ENCODE measurements at places on chromosomes 6 and 20. TPM values are rescaled to one million over a fixed set of nuclear protein-coding genes. Genes with fewer than 3 reads are reported as not detected.

DNA sequence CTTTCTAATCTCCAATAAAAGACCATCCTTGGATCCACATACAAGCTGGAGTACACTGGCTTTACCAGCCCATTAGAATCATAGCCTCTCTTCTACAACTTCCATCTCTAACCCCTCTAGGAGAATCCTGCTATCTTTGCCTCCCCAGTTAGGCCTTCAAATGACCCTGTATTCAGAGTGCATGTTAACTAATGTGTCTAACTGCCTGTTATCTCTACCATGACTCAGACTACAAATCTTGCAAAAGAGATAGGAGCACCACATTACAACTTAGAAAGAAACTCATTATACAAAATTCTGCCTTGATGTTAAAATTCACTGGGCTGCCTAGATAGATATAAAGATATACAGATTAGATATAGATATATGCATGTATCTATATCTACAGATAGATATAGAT, 28.2 kb downstream of the GPR63 start:
- H3K4me1 ChIP-seq = no peaks in the 10 kb centered on the region
- DNase-seq = no peak
- H3K4me3 ChIP-seq = no peak overlapping the region
- no peaks in the 10 kb centered on the region for H3K36me3 ChIP-seq

- H3K27ac ChIP-seq = no peak overlapping the region
- peaks cover 27% of the 10 kb centered on the region for H3K4me1 ChIP-seq
- peaks cover 43% of the 10 kb centered on the region for H3K27me3 ChIP-seq
- DNase-seq = no peak
These were observed 295.7 kb downstream of the PHACTR1 start for GRCh38 chr6:13012296-13012695.

GRCh38 chr20:37090407-37090806, 5.4 kb downstream of the RBL1 start:
- no peak for DNase-seq
- H3K4me1 ChIP-seq = peaks cover 12% of the 10 kb centered on the region
- H3K27me3 ChIP-seq = no peaks in the 10 kb centered on the region

- no peaks in the 10 kb centered on the region for H3K27me3 ChIP-seq
- H3K4me3 ChIP-seq = no peak overlapping the region
- no peak for DNase-seq
- H3K4me1 ChIP-seq = no peaks in the 10 kb centered on the region
These were observed 34.8 kb upstream of the SIRPA start for GRCh38 chr20:1860446-1860845.

The ZNF831 gene
- total RNA-seq = 1.8 TPM

GRCh38 chr6:23368557-23368956, 757.5 kb upstream of the NRSN1 start:
- H3K36me3 ChIP-seq = no peaks in the 10 kb centered on the region
- H3K27ac ChIP-seq = no peak overlapping the region
- no peaks in the 10 kb centered on the region for H3K4me1 ChIP-seq
- DNase-seq = no peak

DNA sequence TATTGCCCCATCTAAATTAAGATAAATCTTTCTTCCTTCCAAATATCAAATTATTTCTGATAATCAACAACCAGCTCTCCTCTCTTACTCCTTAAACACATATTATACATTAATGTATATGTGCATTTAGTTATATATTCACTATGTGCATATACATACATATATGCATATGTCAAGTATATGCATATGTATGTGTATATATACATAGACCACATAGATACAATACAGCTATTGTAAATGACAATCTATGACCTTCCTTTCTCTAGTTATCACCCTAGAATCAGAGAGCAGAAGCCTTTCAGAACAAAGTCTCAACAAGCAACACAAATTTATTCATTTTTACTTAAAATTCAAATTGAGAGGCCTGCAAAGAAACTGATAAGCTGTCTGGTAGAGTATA, 241.1 kb upstream of the THEMIS start:
- no peaks in the 10 kb centered on the region for H3K4me1 ChIP-seq
- no peak for DNase-seq
- no peaks in the 10 kb centered on the region for H3K36me3 ChIP-seq
- no peak overlapping the region for H3K4me3 ChIP-seq
- H3K27ac ChIP-seq = no peak overlapping the region

- no peaks in the 10 kb centered on the region for H3K27me3 ChIP-seq
- no peaks in the 10 kb centered on the region for H3K36me3 ChIP-seq
- DNase-seq = no peak
- H3K4me3 ChIP-seq = no peak overlapping the region
- no peak overlapping the region for H3K27ac ChIP-seq
- peaks cover 6% of the 10 kb centered on the region for H3K4me1 ChIP-seq
These were observed 177.5 kb downstream of the CDC5L start for GRCh38 chr6:44564906-44565524.

The CST4 gene
- total RNA-seq = not detected

- DNase-seq = no peak
- no peaks in the 10 kb centered on the region for H3K27me3 ChIP-seq
- no peaks in the 10 kb centered on the region for H3K4me1 ChIP-seq
- H3K4me3 ChIP-seq = no peak overlapping the region
- H3K27ac ChIP-seq = no peak overlapping the region
These were observed 85.4 kb upstream of the HCRTR2 start for GRCh38 chr6:55088902-55089301.

DNA sequence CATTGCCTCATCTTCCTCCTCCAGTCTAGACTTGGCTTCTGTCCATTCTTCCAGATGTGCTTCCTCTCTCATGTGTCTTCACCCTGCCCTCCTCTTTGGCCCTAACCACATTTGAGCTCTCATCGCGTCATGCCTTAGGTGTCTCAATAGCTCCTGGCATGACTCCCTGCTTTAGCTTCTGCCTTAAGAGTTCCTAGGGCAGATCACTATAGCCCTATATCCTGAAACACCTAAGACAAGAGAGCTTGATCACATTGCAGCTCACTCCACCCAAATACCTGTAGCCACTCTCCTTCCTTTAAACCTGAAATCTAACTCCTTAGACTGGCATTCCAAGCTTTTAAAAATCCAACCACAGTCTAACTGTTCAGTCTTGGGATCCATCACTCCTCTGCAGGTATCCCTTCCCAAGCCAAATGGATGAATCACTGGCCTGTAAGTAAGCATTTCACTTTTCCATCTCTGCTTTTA, 69.0 kb upstream of the STXBP5 start:
- no peaks in the 10 kb centered on the region for H3K4me1 ChIP-seq
- DNase-seq = no peak
- H3K27ac ChIP-seq = no peak overlapping the region

The DLK2 gene
- total RNA-seq = not detected

- peak overlapping the region; percentile 56 for H3K27ac ChIP-seq
- DNase-seq = no peak
- H3K4me3 ChIP-seq = no peak overlapping the region
These were observed 3.2 kb upstream of the IFNGR1 start for GRCh38 chr6:137222381-137222780.

DNA sequence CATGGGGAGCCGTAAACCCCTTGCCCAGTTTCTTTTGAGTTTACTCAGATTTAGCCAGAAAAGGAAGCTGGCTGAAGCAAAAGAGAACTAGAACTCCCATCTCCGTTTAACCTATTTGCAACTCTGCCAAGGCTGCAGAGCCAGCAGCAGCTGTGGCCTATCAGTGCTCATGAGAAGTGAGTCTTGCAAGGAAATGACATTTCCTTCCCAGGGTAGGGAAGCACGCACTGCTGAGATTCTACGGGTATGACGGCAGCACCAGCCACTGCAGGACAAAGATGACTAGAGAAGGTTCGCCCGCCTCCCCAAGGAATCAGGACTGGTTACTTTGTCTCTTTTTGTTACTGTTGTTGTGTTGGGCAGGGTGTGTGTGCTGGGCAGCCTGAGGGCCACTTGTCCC, 47.6 kb downstream of the PPP1R3G start:
- no peaks in the 10 kb centered on the region for H3K36me3 ChIP-seq
- no peak overlapping the region for H3K4me3 ChIP-seq
- no peaks in the 10 kb centered on the region for H3K27me3 ChIP-seq
- H3K4me1 ChIP-seq = no peaks in the 10 kb centered on the region

- DNase-seq = no peak
- no peak overlapping the region for H3K27ac ChIP-seq
- H3K4me1 ChIP-seq = no peaks in the 10 kb centered on the region
- no peaks in the 10 kb centered on the region for H3K27me3 ChIP-seq
- H3K36me3 ChIP-seq = no peaks in the 10 kb centered on the region
These were observed 86.0 kb upstream of the SALL4 start for GRCh38 chr20:51888291-51888690.

DNA sequence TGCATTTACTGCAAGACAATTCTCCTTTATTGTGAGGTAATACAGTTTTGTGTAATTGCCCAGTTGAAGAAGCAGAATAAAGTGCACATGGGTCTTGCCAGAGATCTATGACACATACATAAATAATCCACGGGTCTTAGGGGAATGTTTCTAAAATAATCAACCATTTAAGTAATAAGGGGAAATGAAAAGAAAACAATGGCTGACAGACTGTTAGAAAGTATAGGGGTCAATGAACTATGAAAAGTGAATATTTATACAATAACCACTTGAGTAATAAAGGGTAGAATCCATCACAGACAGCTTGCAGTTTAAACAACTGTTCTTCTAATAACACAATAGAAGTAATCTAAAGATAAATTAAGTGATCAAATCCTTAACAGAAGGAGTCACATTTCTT, 477.2 kb downstream of the EYS start:
- no peak for DNase-seq
- no peaks in the 10 kb centered on the region for H3K36me3 ChIP-seq
- H3K4me3 ChIP-seq = no peak overlapping the region
- H3K4me1 ChIP-seq = no peaks in the 10 kb centered on the region
- no peak overlapping the region for H3K27ac ChIP-seq

The RGS17 gene
- not detected for total RNA-seq

GRCh38 chr6:52787917-52788316, 15.7 kb downstream of the GSTA1 start:
- H3K4me1 ChIP-seq = no peaks in the 10 kb centered on the region
- DNase-seq = no peak
- H3K27ac ChIP-seq = no peak overlapping the region

GRCh38 chr6:48184648-48185047, 73.7 kb upstream of the PTCHD4 start:
- no peaks in the 10 kb centered on the region for H3K36me3 ChIP-seq
- no peaks in the 10 kb centered on the region for H3K27me3 ChIP-seq
- DNase-seq = no peak
- no peak overlapping the region for H3K4me3 ChIP-seq
- H3K4me1 ChIP-seq = no peaks in the 10 kb centered on the region

- peak overlapping the region; percentile 95 for H3K27ac ChIP-seq
- peaks cover 46% of the 10 kb centered on the region for H3K4me1 ChIP-seq
These were observed 7.0 kb downstream of the DYNLRB1 start for GRCh38 chr20:34522969-34523871.

The PGC gene
- total RNA-seq = not detected
